ENCODE measurements at places on chromosomes 6 and 20.

DNA sequence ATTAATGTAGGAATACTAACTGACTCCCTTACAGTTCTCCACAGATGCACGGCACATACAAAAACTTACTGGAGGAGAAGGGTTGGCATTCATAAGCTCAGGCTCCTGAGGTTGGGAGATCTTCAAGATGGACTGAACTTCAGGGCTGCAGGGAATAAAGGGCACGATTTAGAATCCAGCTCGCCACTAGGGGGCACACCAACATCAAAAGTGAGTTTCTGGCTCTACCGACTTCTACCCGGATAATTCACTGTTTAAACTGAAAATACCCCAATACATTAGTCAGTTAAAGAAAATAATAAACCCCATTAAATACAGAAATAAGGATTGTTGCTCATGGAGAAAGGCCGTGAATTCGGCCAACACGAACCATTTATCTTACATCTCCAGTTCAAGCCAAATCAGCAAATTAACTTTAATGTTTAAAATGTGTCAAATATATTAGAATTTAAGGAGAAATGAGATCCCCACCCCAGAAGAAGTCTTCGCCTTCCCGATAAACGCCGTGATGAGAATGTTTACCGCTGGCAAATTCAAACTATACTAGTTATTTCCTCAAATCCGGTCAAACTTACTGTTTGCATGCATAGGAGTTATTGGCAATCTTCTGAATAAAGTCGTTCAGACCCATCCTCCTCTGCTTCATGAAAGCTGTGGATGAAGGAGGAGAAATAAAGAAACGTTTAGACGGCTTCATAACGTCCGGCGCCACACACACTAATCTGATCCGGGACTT lies 121.7 kb upstream of the SLC2A12 start:
- peak; percentile 73 for DNase-seq

DNA sequence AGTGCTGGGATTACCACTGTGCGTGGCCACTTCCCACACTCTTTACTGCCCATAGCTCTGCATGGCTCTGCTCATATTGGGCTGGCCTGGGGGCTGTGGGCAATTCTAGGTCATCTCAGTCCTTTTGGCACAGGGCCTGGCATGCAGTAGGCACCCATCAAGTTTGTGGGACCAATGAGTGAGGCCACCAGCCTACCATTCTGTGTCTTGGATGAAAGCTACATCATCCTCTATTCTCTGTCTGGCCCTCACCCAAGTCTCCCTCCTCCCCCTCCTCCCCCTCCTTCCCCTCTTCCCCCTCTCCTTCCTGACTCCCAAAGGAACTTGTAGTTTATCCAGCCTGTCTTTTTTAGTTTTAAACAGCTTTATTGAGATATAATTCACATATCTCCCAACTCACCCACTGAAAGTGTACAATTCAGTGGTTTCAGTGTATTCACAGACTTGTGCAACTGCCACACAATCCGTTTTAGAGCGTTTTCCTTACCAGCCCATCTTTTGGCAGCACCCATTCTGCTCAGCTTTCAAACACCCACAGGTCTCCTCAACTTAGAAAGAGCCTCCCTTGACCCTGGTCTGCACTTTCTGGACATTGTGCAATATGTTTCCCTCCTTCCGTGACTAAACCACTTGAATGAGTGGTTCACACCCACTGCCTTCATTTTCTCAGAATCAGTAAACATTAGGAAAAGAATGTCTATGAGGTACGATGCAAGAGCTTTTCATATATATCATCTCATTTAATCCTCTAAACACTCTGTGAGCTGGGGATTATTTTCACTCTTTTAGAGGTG lies 21.5 kb upstream of the MRPS18A start:
- no peak for DNase-seq

DNA sequence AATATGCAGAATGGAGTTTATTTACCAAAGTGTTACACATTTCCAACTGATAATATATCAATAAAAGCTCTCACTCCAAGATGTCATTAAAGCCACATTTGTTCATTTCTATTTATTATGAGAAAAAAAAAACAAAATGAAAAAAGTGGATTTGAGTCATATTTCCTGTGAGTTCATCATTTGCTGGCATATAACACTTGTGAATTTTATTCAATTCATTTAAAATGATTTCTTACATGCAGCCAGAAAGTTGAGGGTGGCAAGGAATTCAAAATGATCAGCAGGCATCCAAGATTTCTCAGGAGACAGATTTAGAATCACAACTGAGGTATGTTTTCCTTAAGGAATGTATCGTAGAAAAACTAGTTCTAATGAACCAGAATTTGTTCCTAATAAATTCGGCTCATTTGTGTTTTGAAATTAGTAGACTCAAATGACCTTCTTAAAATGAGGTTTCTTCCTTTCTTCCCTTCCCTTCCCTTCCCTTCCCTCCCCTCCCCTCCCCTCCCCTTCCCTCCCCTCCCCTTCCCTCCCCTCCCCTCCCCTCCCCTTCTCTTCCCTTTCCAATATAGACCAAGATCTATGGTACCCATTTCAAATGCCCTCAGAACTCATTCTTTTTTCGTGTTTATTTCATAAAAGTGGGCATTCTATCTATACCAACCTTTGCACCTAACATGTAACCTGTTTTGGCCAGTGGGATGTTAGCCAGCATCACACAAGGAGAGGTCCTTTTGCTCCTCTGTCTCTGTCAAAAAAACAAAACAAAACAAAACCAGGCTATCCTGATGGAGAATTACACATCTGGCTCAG lies 357.9 kb upstream of the TSHZ2 start:
- DNase-seq = no peak

- no peak for DNase-seq
These were observed 84.3 kb downstream of the OPRM1 start for GRCh38 chr6:154123155-154123956.

GRCh38 chr6:130362128-130362527 lies 3.7 kb upstream of the TMEM200A start:
- DNase-seq = no peak

GRCh38 chr6:163320402-163320801 lies 94.1 kb upstream of the QKI start:
- no peak for DNase-seq

DNA sequence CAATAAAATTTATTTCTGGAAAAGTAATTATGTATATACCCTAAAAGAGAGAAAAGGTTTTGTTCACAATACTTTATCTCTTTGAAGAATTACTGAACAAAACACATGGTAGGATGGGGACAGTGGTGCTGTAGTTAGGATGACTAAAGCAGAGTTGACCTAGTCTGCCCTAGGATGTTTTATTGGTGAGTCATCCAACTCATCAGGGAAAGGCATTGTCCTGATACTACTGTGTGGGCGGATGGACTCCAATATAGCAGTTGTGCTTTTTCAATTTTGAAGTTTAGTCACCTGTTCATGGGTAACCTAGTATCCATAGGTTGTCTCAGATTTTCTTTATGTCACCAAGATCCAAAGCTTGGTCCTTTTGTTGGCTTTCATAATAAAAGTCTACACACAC lies 53.3 kb upstream of the EYS start:
- DNase-seq = no peak

DNA sequence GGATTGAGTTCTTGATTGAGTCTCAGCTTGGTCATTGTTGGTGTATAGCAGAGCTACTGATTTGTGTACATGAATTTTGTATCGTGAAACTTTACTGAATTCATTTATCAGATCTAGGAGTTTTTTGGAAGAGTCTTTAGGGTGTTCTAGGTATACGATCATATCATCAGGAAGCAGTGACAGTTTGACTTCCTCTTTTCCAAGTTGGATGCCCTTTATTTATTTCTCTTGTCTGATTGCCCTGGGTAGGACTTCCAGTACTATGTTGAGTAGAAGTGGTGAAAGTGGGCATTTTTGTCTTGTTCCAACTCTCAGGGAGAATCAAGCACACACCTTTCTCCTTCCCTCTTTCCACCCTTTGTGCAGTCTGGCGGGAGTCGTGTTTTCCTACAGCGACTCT lies 26.4 kb downstream of the RPP40 start:
- DNase-seq = no peak

DNA sequence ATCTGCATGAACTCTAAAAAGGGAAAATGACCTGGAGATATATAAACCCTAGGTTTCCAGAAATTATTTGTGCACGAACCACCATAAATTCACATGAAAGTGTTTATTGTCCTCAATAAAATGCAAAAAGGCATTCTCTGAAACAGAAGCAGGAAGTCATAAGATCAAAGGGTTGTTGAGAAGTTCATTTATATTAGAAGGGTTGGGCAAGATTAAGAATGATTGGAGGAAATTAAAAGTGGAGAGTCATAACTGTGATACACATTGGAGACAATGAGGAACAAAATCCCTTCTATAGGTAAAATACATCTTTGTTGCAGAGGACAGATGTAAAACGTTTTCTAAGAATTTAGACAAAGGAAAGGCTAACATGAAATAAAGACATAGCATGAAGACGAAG lies 476.8 kb downstream of the CBLN4 start:
- DNase-seq = no peak

DNA sequence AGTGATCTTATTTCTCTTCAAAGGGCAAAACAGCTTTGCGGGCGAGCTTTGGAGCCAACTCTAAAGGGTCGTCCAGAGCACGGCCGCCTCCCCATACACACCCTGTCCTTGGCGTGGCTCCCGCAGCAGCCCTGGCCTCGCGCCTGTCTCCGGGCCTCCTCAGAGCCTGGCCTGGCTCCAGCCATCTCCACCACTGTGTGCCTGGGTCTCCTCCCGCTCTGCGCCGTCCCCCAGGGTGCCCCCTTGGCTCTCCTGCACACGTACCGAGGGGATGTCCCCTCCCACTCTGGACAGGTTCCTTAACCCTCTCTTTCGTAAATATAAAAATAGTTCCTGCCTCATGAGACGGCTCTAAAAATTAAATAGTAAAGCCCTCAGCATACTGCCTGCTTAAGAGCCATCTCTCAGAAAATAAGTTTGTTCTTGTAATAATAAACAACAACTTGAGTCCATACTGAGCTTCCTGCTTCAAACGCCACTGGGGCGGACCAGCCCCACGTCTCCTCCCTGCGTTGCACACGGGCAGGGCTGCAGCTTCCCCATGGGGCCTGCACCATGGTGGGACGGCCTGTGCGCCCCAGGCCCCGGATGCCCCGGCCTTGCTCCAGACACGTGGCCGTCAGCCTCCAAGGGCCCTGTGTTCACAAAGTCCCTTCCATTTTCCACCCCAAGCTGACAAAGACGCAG lies 226.2 kb downstream of the TTLL2 start:
- no peak for DNase-seq

GRCh38 chr6:157877573-157878438 lies 54.8 kb downstream of the SNX9 start:
- no peak for DNase-seq

DNA sequence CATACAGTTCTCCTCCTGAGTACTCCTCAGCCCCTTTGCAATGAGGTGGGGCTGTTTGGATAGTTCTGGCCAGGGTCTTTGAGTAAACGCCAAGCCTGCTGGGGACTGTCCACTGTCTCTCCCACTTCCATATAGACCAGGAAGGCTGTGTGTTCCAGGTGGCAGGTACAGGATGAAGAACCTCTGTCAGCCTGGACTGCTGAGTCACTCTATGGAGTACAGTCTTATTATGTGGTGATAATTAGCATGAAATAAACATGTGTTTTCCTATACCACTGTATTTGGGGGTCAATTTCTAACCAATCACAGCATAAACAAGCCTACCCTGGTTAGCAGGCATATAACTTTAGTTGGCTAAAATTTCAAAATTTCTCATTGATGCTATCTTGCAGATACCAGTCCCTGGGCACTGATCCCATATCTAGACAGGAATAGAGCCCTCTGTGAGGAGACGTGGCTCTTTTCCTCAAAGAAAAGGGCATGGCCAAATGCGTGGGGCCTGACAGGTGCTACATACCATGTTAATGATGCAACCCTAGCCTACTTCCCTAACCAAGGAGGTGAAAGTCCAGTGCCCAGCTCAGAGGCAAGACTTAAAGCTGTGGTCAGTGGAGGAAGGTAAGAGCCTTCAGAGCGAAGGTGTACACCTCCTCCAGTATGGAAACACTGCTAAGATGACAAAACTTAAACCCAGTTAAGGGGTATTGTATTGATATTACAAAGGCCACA lies 4.5 kb upstream of the ALDH8A1 start:
- no peak for DNase-seq

GRCh38 chr20:40933758-40934157 lies 94.9 kb upstream of the TOP1 start:
- no peak for DNase-seq

- DNase-seq = no peak
These were observed 345.9 kb downstream of the TAF4 start for GRCh38 chr20:61719691-61720347.

DNA sequence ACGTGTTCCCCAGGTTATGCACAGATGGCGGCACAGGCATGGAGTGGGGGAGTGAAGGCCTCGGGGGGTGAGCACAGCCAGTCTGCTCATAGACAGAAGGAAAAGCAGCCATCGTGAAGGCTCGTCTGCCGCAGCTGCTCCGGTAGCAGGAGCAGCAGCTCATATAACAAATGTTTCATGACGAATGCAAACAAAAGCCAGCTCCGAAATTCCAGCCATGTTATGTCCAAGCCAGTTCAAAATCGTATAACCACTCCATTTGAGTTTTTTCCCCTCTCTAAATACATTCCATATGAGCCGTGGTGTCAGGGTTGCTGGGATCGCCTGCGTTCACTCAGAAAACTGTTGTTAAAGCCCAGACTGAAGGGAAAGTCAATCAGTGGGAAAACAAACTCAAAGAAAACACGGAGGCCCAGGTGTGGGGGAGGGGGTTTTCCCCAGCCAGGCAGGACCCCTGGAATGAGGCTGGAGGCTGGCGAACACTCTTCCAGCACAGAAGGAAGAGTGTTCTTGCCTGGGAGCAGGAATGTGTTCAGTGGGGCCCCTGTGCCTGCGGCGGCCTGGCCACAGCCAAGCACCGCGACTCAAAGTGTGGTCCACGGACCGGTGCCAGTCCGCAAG lies 280.4 kb upstream of the TAB2 start:
- DNase-seq = no peak

GRCh38 chr6:30555816-30556065 lies 548 bp downstream of the GNL1 start:
- no peak for DNase-seq

DNA sequence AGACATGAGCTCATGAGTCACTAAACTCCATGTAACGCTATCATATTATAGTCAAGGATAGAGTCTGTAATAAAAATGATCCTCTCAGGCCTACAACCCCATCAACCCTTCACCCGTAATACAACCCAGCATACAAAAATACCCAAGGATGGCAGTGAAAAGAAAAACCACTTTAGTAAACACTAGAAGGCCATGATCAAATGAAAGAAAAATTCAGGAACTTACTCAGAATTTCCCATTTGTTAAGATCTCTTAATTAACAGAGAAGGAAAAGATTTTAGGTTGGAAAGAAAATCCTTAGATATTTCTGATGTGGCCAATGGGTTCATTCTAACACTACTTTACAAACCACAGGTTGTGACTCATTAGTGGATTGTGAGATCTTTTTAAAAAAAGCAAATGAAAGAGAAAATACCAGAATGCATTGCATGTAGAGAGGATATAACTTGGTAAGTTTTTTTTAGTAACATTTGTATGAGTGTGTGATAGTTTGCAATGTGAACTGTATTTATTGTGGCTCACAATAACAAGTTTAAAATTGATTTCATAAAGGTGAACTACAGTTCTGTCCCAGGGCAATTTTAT lies 8.0 kb upstream of the UBE2J1 start:
- DNase-seq = no peak

DNA sequence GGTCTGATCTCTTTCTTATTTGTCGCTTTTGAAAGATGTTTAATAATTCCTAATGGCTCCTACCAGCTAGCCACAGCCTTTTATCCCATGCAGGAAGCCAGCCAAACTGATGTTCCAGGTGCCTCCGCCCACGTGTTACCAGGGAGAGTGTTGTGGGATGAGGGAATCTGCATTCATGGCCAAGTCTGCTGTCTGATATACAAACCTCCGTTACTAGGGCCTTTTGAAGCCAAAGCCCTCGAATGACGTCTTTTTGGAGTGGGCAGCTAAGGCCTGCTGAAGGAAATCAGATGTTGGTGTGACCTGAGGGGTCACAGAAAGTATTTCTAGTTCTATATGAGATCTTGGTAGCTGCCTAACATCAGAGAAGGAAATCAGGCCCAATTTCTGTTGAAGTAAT lies 21.3 kb downstream of the STK35 start:
- no peak for DNase-seq
